ENCODE measurements at places on chromosomes 3 and 15.

DNA sequence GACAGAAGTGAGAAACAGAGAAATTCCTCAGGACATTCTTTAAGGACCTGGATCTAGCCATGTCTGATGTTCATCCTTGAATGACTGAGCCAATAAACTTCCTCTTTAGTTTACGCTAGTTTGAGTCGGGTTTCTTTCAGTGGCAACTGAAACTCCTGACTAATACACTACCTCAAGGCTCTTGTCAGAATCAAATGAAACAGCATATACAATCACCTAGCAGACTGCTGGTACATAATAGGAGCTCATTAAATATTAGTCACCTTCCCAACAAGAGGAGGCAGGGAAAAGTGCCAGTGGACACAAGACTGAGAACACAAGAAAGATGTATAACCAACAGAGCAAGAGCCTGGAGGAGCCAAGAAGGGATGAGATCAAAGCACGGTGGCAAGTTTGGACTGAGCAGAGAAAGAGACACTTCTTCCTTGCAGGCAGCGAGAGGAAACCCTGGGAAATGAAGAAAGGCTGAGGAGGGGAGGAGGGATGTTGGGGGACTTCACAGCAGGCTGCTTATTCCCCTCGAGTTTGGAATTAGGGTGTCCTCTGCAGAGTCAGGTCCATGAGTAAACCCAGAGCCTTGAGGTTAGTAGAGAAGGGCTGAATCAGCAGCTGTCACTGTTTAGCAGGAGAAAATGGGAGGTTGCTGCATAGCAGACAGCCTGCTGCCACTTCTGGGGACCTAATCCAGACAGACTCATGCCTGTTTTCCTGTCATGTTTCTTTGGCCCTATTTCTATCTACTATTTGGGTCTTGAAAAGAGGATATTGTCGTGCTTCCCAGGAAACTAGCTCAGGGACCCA lies 73.3 kb downstream of the MRPL46 start:
- no peaks in the 10 kb centered on the region for H3K27me3 ChIP-seq
- H3K4me3 ChIP-seq, result no peak overlapping the region
- DNase-seq, result no peak
- no peaks in the 10 kb centered on the region for H3K4me1 ChIP-seq

DNA sequence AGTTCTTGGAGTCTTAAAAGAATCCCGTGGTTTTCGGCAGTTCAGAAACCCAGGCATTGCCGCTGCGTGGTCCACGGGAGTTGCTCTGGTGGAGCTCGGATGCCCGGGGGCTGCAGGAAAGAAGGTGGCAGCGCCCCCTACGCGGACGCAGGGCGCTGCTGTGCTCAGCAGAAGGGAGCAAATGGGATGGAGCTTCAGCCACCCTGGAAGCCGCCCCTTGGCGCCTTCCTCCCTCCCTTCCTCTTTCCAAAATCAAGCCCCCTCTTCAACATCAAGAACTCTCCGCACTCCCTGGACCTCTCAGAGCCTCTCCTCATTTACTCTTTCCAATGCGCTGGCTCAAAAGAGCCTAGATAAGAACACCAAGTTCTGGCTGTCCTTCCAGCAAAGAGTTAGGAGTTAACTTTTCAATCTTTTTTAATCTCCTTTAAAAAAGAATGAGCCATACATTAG lies 880 bp upstream of the CHRNA7 start:
- peaks cover 57% of the 10 kb centered on the region for H3K27me3 ChIP-seq
- DNase-seq, result no peak
- peaks cover 10% of the 10 kb centered on the region for H3K4me1 ChIP-seq
- no peak overlapping the region for H3K4me3 ChIP-seq
- H3K27ac ChIP-seq, result no peak overlapping the region

DNA sequence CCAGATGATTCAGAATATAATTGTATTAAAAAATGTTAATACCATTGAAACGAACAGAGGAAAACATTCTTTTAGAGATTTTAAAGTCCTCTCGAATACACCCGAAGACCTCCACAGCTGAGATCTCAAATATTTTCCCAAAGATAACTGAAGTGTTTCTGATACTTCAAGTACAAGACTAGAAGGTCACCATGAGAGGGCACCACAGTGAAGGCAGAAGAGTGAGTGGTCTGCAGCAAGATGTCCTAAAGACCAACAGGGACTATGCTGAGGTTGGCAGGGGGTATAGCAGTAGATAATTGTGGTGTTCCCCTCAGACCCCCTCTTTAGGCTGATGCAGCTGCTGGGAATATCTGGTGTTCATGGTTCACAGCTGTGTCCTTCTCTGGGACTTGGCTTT lies 156.5 kb downstream of the PDCD6IP start:
- no peak overlapping the region for H3K27ac ChIP-seq
- no peak overlapping the region for H3K4me3 ChIP-seq
- H3K36me3 ChIP-seq, result no peaks in the 10 kb centered on the region
- DNase-seq, result peak; percentile 16
- H3K4me1 ChIP-seq, result no peaks in the 10 kb centered on the region
- H3K27me3 ChIP-seq, result no peaks in the 10 kb centered on the region

DNA sequence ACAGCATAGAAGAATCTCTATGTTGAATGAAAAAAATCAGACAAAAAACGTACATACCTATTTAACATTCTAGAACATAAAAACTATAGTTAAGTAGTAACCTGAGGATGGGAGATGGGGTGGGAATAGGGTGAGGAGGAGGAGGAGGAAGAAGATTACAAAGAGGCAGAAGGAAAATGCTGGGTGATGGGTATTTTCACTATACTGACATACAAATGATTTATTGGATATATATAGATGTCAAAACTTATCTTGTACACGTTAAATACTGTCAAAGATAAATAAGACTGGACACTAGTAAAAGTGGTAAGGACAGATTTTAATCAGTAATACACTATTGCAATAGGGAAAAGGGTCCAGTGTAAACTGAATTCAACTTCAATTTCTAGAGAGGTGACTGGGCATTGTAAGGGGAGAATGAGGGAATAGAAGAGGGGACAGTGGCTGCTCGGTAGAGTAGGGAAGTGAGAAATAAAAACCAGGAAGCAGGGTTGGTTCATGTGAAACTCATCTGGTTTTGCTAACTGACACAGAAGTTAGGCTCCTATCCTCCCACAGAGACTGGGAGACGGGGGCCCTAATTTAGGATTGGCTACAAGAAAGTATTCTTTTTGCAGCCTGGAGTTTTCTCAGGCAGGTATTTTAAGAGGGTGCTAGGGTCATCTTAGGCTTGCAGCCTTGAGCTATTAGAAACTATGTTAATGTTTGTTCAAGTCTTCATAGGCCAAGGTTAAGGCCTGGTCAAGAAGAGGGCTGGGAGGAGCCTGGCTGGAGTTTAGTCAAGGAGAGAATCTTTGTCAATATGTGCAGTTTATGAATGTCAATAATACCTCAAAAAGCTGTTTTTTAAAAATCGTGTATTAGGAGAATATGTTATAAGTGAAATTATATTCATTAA lies 15.0 kb upstream of the C15orf61 start:
- no peak for DNase-seq
- H3K4me1 ChIP-seq, result peaks cover 5% of the 10 kb centered on the region
- H3K27me3 ChIP-seq, result no peaks in the 10 kb centered on the region
- H3K4me3 ChIP-seq, result peak overlapping the region; percentile 14
- H3K27ac ChIP-seq, result no peak overlapping the region

- no peak overlapping the region for H3K4me3 ChIP-seq
- no peak overlapping the region for H3K27ac ChIP-seq
- no peaks in the 10 kb centered on the region for H3K4me1 ChIP-seq
- H3K36me3 ChIP-seq, result no peaks in the 10 kb centered on the region
- H3K27me3 ChIP-seq, result peaks cover 2% of the 10 kb centered on the region
Measured at GRCh38 chr3:38107911-38108648, 28.8 kb downstream of the ACAA1 start.

DNA sequence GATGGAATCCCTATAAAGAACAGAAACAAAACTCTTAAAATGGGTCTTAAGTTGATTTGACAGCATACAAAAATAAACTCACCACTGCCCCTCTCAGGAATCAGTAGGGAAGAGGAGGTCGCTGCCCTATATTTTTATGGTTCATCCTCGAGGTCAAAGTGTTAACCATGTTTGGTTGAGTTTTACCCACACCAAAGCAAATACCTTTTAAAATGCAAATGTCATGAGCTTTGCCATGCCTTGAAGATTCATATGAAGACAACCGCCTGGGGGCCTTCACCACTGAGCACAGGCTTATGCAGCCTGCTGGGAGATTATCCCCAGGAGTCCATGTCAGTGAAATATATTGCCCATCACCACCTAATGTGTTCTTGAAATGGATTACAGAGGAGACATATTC lies 66.1 kb downstream of the GLB1 start:
- H3K4me1 ChIP-seq, result no peaks in the 10 kb centered on the region
- H3K27ac ChIP-seq, result no peak overlapping the region
- H3K27me3 ChIP-seq, result no peaks in the 10 kb centered on the region
- H3K4me3 ChIP-seq, result no peak overlapping the region
- DNase-seq, result no peak
- peaks cover 51% of the 10 kb centered on the region for H3K36me3 ChIP-seq

GRCh38 chr3:49104052-49104426 lies 518 bp downstream of the QARS1 start:
- peak overlapping the region; percentile 100 for H3K4me3 ChIP-seq

All from mesenchymal stem cell (in vitro differentiated cells and primary cell).